ENCODE measurements at places on chromosomes 4 and X.
A peak's percentile ranks its signal among the peaks of the same experiment; 100 is the strongest.

DNA sequence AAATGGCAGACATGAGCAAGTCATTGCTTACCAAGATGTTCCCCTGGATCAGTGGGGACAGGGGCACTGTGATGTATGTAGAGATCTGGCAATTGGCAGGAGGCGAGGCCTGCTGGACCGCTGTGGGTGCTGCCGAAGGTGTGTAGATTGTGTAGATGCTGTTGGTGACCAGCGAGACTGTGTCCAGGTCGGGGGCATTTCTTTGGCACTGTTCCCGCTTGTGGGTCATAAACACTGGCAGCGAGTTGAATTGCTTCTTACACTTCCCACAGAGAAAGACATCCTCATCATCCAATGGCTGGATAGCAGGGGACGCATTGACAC is 52.7 kb downstream of the CFAP299 start:
- DNase-seq = no peak

GRCh38 chr4:98728433-98728832 is 70.0 kb upstream of the TSPAN5 start:
- DNase-seq = no peak

DNA sequence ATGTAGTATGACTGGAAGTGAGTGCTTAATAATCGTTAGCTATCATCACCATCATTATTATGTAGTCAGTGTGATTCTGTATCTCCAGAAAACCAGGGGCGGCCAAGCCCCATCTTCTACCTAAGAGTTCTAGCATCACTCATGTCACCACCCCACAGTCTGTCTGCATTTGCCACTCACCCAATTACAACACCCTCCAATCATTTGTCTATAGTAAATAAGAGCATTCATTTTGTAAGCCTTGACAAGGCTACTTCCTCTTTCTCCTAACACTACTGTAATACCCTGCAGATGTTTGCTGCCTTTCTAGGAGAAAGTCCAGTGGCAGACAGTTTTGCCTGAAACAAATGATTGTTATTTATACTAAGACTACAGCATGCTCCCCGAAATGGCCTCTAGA is 15.8 kb upstream of the IL21 start:
- no peak for DNase-seq

DNA sequence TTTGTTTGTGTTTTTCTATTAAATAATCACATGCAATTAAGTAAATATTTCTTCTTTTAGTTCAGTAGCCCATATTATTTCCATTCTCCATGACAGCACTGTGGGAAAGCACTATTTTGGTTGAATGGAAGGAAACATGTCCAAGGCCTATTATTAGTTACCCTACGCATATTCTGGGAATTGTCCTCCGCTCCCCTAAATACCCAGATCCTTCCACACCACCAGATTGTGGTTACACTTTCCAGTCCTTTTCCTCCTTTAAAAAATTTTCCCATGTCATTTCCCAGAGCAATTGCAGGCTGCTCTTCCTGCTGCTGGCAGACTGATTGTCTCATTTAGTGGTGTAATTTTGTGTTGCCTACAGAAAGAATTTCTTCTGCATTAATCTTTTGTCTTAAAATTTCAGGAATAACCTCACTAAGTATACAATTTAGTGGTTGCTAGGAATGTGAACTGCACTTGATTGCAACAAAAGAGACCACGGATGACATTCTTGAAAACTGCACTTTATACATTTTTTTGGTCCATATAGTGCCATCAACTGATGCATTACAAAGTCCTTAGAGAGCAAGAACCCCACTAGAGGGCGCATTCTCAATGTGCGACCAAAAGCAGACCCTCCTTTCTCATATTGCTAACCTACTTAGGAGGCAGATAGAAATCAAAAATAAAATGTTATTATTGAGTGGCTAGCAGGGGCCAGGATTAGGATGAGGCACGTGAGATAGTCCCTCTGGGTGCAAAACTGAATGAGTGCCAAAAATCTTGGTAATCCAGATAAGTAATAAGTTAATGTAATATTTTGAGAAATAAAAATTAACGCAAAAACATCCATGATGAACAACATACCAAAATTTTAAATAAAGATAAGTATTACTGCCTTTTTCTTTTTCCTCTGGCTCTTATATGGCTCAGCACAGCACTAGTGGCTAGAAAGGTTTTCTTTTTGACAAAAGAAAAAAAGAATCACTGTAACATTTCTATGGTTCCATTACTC is 98.8 kb upstream of the IQCM start:
- peak; percentile 5 for DNase-seq

GRCh38 chrX:150767045-150767395 is 73.8 kb downstream of the MTMR1 start:
- no peak for DNase-seq

GRCh38 chr4:2900741-2901140 is 57.1 kb downstream of the ADD1 start:
- DNase-seq = no peak

GRCh38 chrX:14030174-14030530 is 460 bp upstream of the GEMIN8 start:
- DNase-seq = no peak

GRCh38 chr4:85544751-85545150 is 69.8 kb downstream of the ARHGAP24 start:
- no peak for DNase-seq

DNA sequence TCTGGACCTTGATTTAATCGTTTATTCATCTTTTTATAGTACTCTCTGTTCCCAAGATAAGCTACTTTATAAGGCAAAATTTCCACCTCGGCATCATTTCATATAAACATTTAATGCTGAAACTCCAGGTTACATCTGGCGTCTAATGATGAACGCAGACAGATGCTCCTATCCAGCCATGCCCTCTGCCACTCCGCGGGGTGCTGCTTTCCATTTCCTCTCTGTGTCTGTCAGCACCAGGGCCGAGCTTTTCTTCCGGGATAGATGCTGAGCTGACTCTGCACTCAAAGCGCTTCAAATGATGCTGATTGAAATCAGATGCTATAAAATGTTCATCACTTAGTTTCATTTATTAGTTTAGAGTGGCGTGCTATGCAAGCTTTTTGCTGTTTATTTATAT is 80.5 kb upstream of the HELT start:
- DNase-seq = no peak

DNA sequence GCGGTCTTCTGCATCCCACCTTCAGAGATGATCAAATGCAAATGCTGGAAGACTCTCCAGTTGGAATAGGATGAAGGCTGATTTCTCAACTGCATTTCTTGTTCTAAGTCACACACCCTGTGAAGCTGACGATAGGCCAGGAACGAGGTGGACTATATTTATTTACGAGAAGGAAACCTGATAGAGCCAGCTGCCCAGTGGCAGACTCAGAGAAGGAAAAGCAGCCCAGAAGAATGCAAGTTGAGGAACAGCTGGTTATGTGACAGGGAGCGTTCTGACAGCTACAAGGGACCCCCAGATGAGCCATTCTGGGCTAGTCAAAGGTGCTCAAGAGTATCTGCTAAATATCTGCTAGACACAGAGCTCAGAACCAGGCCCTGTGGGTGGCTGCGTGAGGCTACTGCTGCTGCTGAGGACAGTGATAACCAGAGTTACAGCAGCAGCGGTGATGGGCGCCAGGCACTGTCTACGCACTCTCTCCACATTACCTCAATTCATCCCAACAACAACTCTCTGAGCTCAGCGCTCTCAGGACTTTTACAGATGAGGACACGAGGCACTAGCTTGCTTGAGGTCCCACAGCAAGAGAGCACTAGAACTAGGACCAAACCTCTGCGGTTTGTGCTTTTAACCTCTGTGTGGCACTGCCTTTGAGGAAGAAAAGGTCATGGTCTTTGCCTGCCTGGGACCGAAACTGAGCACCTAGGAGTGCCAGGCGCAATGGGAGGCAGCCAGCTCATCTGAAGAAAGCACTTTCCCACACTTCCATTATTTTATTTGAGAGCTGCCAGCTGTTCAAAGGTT is 69.0 kb downstream of the GATB start:
- no peak for DNase-seq

GRCh38 chr4:31917334-31917733 is 1197.2 kb downstream of the PCDH7 start:
- DNase-seq = no peak

DNA sequence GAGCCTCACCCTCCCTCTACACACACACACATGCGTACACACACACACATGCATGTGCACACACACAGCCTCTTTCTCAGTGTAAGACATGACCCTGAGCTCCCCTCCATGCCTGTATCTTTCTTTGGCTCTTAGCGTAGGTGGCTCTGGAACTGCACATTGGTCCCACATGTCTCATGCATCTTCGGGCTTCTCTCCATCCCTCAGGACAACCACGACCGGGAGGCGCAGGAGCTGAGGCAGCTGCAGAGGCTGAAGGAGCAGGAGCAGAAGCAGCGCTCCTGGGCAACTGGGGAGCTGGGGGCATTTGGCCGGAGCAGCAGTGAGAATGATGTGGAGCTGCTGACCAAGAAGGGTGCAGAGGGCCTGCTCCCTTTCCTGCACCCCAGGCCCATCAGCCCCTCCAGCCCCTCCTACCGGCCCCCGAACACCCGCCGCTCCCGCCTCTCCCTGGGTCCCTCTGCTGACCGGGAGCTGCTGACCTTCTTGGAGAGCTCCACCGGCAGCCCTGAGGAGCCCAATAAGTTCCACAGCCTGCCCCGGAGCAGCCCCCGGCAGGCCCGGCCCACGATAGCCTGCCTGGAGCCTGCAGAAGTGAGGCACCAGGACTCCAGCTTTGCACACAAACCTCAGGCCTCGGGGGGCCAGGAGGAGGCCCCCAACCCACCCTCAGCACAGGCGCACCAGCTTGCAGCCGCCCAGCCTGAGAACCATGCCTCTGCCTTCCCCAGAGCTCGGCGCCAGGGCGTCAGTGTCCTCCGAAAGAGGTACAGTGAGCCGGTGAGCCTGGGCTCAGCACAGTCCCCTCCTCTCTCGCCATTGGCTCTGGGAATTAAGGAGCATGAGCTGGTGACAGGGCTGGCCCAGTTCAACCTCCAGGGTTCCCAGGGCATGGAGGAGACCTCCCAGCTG is 38.6 kb downstream of the FHDC1 start:
- DNase-seq = no peak

GRCh38 chrX:103098488-103098887 is 5.5 kb upstream of the NXF3 start:
- DNase-seq = no peak

- DNase-seq = no peak
Measured at GRCh38 chrX:40755291-40756249, 20.2 kb upstream of the MED14 start.

- no peak for DNase-seq
Measured at GRCh38 chrX:19906293-19906692, 18.9 kb upstream of the SH3KBP1 start.

DNA sequence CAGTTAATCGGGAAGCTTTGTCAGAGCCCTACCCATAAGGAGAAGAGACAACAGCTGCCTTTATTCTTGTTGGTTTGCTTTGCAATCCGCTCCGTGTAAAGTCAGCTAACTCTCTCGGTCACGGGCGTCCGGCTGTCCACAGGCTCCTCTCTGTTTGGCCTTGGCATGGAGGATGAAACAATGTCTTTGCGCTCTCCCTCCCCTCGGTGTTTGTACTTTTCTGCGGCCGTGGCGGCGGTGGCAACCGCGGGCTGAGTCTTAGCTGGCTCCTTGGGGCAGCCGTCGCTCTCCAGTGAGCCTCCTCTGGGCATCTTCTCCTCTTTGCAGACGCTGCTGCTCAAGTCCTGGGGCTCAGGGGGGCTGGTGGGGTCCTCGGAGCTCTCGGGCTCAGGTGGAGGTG is 10.6 kb upstream of the IRAK1 start:
- no peak for DNase-seq

GRCh38 chrX:76253432-76253831 is 80.6 kb downstream of the PBDC1 start:
- no peak for DNase-seq

- DNase-seq = no peak
Measured at GRCh38 chr4:182549356-182549755, 306.2 kb downstream of the TENM3 start.

- no peak for DNase-seq
Measured at GRCh38 chr4:66929748-66930147, 615.6 kb downstream of the CENPC start.

Data from stimulated activated CD8-positive, alpha-beta memory T cell treated with anti-CD3 and anti-CD28 coated beads, Interleukin-7, amount 100 ng/mL, for 48 hours (primary cell).